ENCODE measurements at places on chromosomes 13 and 19.
A peak's percentile ranks its signal among the peaks of the same experiment; 100 is the strongest.

GRCh38 chr19:45117167-45117594 is 24.2 kb downstream of the PPP1R37 start:
- peak; percentile 88 for DNase-seq

GRCh38 chr13:24161010-24161775 is 673 bp downstream of the SPATA13 start:
- peak; percentile 28 for DNase-seq

DNA sequence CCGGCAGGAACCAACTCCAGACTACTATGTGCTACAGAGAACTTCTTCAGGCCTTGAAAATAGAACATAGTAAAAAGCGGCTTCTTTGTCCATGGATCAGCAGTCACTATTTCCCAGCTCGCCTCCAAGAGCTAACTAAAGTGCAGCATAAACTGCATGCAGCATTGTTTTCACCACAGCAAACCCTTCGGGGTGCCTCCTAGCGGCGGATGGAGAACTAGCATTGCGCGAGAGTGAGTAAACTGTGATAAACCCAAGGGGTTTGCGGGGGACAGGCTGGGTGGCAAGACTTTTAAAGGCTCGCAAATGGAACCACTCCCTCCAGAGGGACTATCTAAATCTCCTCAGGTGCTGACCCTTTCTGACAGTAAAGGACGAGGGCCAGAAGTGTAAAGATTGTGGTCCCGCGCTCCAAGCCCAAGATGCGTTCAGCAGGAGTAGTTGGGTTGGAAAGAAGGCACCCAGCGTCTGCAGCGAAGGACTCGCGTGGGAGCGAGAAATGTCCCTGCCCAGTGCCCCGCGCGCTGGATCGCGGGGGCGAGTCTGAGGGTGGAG is 21.5 kb upstream of the SGCG start:
- peak; percentile 46 for DNase-seq

GRCh38 chr13:83714236-83714635 is 168.0 kb downstream of the SLITRK1 start:
- DNase-seq = no peak

GRCh38 chr13:98274921-98275487 is 97.9 kb upstream of the RNF113B start:
- no peak for DNase-seq

GRCh38 chr13:112929783-112930055 is 39.3 kb upstream of the MCF2L start:
- DNase-seq = peak; percentile 28

DNA sequence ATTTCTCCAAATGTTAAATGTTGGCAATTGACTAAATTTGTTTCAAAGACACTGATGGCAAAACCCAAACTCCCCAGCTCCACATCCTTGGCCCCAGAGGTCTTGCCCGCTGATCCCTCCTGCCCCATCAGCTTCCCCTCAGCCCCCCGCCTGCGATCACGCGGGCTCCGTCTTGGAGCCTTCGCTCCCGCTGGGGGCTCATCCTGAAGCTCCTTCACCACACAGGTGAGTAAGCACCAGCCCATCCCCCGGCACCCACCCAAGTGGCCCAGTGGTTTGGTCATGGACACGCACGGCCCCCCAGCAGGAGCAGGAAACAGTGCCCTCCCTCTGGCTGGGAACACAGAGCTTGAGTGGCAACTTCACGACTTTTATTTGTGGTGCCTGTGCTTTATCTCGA is 14.9 kb downstream of the EPS8L1 start:
- DNase-seq = no peak

- no peak for DNase-seq
Observed at GRCh38 chr19:6384381-6384780, 8.6 kb downstream of the GTF2F1 start.

GRCh38 chr13:94342436-94343242 is 136.8 kb downstream of the DCT start:
- DNase-seq = no peak

GRCh38 chr13:102947745-102948405 is 102.0 kb downstream of the ERCC5 start:
- DNase-seq = no peak

DNA sequence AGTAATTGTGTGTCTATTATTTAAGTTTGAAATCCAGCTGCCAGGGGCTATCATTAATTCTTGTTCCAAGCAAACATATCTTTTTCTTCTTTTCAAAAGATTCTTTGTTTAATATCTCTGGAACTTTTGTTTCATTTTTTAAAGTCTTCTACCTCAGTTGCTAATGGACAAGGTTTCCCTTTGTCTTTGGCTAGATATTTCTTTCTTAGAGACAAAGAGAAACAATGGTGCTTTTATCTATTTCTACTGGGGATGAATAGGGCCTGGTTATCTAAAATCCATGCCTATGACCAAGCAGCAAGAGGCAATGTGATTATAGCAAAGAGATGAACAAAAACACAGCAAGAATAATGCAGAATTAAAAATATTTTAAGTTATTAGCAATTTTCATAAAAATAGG is 661.3 kb upstream of the KLF12 start:
- DNase-seq = no peak

- DNase-seq = no peak
Observed at GRCh38 chr13:100347968-100348367, 240.6 kb downstream of the GGACT start.

GRCh38 chr13:27997904-27998522 is 9.5 kb upstream of the URAD start:
- peak; percentile 62 for DNase-seq

DNA sequence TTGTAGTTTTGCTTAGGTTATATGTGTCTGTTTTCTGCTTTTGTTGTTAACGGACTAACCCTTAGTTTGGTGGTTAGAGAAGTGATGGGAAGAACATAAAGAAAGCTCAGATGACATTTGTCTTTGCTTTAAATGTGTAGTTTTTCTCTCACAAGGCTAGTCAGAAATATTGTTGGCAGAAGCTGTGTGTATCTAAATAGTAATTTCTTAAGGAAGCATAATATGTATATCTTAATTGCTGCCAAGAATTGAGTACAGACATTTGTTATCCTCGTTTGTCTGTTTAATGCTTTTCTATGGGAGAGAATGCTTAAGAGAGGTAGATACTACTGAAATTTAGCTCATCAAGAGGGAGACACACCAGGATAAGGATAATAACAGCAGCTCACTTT is 2.7 kb downstream of the RGCC start:
- DNase-seq = no peak

DNA sequence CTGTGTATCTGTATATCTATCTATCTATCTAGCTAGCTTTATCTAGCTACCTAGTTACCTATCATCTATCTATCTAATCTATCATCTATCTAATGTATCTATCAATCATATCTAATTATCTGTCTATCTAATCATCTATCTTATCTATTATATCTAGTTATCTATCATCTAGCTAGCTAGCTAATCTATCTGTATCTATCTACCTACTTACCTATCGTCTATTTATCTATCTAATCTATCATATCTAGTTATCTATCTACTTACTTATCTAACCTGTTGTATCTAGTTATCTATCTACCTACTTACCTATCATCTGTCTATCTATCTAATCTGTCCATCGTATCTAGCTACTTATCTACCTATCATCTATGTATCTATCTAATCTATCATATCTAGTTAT is 17.9 kb downstream of the VSTM1 start:
- no peak for DNase-seq

- no peak for DNase-seq
Observed at GRCh38 chr19:3105641-3106508, 11.7 kb downstream of the GNA11 start.

DNA sequence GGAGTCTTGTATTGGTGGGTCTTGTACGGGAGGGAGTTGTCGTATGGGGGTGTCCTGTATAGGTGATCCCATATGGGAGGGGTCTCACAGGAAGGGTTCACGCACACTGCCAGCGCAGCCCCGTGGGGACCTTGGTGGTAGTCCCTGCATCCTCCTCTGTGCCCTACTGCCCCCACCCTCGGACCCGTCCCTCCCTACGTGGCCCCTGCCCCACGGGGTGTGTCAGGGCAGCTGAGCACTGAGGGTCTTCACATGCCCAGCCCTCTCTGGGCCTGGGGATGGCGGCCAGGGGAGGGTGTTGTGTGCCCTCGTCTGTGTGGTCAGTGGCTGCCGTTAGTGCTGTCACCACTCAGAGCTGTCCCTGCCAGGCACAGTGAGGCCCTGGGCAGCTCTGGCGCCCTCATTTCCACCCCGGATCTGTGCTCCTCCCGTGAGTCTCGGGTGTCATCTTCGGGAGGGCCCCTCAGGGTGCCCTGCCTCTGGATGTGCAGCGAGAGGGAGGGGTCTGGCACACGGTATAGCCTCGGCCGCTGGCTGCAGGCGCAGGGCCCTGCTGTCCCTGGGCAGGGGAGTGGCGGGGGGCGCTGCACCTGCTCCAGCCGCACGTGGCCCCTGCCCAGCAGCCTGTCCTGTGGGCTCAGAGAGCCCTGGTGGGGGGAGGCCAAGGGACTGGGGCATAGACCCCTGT is 16.0 kb upstream of the GNA15 start:
- DNase-seq = no peak

DNA sequence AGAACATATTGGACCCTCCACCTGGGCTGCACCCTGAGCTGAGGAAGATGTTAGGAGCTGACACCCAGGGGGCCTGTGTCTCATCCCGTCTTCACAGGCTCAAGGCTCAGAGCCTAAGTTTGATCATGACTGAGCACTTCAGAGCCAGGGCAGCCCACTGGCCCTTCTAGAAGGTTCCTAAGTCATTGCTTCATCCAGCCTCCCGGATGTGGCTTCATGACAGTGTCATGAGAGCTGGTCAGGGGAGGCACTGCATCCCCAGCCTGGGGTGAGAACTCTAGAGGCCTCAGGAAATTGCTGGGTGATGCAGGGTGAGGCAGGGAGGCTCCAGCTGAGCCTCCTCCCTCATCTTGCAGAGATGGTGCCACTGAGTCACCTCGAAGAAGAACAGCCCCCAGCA is 24.9 kb upstream of the PIK3R2 start:
- no peak for DNase-seq

DNA sequence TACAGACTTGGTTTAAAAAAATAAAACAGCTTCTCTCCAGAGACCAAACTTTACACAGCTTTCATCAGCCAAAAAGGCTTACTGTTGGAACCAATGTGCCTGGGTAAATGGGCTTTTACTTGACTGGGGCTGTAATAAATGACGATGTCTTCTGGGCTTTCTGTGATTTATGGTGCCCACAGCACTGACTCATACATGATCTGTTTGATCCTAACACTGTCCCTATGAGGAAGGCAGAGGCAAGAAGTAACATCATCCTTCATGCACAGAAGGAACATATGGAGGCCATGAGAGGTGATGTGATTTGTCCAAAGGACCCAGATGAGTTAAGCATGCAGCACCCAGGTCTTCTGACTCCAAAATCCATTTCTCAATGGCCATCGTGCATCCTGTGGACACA is 77.4 kb downstream of the DOCK9 start:
- no peak for DNase-seq

GRCh38 chr13:67119481-67119894 is 110.6 kb downstream of the PCDH9 start:
- DNase-seq = peak; percentile 79

GRCh38 chr13:37023871-37024270 is 23.3 kb downstream of the EXOSC8 start:
- peak; percentile 82 for DNase-seq

- DNase-seq = no peak
Observed at GRCh38 chr19:54485851-54486250, 12.8 kb upstream of the CDC42EP5 start.

- no peak for DNase-seq
Observed at GRCh38 chr19:19542507-19542906, 4.4 kb downstream of the CILP2 start.

DNA sequence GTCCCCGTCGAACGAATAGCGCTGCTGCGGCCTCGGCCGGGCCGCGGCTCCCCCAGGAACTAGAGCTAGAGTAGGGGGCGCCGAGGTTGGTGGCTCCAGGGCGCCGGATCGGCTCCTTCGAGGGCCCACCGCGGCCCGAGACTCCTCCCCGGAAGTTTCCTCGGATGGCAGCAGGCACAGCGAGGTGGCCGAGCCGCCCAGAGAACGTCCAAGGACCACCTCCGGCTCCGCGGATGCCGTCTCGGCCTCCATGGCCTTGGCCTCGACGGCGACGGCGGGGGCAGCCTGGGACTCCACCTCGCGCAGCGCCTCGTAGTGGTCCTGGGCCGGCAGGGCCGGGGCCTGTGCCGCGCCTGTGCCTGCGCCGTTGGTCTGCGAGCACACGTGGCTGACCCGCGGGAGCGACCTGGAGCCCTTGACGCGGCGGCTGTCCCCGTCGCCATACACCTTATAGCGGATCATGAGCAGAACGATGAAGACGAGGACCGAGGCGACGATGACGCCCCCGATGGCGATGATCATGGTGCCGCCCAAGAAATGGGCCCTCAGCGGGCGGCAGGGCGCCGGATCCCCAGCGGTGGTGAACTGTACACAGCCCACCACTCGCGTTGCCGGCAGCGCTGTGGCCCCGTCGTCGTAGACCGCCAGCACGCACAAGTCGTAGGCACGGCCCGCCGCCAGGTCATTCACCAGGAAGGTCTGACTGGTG is 11.8 kb downstream of the IFNL1 start:
- no peak for DNase-seq

DNA sequence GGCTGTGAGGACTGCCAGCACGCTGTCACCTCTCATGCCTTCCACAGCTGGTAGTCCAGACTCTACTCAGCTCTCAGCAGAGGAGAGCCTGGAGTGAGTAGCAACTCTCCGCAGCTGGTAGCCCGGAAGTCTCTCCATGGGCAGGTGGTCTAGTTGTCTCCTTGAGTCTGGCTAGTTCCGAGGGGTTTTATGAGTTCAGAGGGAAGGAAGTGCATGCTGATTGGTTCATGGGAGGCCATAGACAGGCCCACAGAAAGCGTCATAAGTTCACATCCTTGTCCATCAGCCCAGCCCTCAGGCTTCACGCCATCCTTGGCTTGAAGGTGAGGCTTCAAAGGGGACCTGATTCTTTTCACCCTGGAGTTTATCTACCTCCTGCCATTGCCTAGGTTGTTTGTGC is 2662.4 kb upstream of the PCDH20 start:
- no peak for DNase-seq

GRCh38 chr19:5957170-5957569 is 20.8 kb downstream of the RANBP3 start:
- DNase-seq = no peak

- no peak for DNase-seq
Observed at GRCh38 chr13:32039056-32039455, 7.5 kb downstream of the FRY start.

- DNase-seq = no peak
Observed at GRCh38 chr19:56960959-56961543, 120.5 kb upstream of the PEG3 start.

DNA sequence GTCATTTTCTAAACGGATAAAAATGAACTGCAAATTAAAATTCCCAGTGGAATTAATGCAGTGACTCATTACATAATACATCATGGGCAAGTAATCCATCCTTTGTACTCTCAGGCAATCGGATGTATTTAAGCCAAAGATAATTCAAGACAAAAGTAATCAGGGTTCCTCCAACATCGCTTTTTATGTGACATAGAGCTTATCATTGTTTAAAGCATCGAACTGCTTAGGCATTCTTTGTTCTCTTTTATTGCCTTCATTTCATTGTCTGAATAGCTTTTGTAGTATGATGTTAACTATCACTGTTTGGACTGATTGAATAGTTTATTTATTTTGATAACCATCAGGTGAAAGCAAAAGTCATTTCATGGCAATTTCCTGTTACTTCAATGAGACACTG is 209.4 kb downstream of the ITGBL1 start:
- DNase-seq = no peak
